Colonic mucosa (tissue), 4 donors: ENCODE measurements at places on chromosomes 1 and 21.

DNA sequence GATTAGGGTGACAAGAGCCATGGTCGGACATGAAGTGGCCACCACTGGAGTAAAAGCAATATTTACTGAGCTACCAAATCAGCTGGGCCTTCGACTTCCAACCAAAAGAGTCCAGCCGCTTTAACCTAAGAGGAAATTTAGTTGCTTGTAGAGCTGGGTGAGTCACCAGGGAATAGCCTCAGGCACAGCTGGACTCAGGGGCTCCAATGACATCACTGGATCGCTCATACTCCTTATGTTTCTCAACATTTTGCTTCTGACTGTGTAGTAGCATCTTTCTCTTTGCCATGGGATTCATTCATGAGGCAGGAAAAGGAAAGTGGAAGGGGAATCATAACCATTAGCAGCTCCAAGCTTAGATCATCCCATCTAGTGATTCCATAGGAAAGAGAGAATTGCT is 664.4 kb downstream of the MATN1 start:
- DNase-seq: no peak

DNA sequence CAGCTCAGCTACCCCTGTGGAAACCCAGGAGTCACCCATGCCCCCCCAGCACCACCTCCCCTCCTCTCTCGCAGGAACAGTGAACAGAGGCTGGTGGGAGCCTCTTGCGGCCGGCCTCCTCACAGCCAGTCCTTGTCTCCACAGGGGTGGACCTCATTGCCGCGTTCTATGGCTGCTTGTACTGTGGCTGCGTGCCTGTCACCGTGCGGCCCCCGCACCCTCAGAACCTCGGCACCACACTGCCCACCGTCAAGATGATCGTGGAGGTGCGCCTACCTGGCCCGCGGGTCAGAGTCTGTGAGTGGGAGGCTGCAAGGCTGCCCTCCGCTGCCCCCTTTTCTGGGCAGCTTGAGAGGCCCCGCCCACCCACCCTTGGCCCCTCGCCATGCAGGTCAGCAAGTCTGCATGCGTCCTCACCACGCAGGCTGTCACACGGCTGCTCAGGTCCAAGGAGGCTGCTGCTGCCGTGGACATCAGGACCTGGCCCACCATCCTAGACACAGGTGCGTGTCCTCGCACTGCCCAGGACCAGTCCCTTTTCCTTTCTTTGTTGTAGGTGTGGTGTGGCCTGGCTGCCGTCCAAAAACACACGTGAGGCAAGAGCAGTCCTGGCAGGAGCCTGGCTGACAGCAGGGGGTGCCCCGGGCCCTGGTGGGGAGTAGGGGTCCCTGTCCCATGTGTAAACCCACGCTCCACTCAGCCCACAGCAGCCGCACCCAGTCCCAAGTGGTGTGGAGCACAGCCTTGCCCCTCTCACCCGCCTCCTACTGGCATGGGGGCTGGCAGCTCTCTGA is 50.3 kb downstream of the S100B start:
- DNase-seq: no peak

DNA sequence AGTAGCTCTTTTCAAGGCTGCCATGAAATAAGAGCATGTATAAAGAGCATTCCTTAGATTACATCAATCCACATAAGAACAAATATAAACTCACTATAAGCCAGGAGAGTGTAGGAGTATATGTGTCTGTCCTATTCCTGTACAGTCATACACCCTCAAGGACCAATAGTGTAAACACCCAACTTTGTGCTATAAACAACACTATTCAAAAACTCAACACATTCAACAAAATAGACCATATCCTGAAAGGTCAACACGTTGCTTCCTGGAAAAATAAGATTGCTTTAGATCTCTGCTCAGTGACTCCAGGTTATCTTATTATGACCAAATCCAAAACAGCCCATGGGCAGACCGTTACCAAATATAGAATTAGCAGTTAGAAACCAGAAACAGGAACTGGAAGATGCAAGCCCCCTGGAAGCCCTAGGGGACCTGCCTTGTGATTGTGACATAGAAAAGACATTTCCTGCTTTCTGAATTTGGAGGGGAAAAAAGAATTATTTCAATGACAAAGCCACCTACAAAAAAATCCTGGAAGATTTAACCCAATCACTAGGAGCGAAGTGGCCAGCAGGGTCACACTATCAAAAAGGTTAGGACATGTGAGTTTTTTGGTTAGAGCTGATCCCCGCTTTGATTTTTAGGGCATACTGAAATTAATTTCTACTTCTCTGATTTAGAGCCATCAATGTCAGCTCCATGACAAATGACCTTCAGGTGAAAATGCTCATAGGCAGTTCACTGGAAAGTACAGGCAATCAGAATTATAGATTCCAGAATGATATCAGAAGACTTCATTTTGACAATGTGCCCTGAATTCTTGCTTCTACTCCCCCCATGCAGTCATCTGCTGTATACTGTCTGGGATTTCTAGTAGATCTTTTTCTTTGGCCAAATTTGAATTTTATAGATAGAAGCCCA is 59.9 kb downstream of the LRRC8C start:
- no peak for DNase-seq

- DNase-seq: no peak
Measured at GRCh38 chr1:234779160-234779538, 169.2 kb upstream of the IRF2BP2 start.

GRCh38 chr1:181318858-181319235 is 164.5 kb upstream of the CACNA1E start:
- no peak for DNase-seq

- DNase-seq: no peak
Measured at GRCh38 chr1:206551986-206552326, 44.6 kb downstream of the RASSF5 start.

GRCh38 chr1:39352881-39353280 is 138.6 kb upstream of the BMP8A start:
- DNase-seq: no peak

DNA sequence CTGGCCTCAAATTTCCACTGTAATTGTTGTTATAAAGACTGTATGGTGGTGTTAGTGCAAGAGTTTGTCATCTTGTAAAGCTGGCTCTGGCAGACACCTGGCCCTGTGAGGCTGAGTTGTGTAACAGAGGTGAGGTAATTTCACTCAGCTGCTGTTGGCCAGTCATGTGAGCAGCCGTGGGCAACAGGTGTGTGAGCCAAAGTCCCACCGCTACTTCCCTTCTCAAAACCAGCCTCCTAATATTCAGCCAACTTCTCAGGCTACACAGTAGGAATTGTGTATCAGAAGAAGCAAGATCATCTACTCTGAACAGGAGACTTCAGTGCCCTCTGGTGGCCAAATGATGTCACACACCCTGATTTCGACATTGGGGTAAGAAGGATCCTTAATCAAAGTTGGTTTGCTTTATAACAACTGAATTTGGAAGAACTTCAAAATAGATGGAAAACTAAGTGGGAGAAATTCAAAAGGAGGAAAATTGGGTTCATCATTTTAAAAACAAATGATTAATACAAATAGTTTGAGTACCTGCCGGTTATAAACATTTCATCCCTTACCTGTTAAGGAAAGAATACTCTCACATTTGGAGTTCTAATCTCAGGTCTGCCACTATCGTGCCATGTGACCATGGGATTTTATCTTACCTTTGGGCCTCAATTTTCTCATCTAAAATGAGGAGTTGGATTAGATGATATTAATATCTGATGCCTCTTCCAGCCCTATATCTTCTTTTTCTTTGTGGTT is 2.6 kb upstream of the CREG1 start:
- DNase-seq: peak; percentile 81

DNA sequence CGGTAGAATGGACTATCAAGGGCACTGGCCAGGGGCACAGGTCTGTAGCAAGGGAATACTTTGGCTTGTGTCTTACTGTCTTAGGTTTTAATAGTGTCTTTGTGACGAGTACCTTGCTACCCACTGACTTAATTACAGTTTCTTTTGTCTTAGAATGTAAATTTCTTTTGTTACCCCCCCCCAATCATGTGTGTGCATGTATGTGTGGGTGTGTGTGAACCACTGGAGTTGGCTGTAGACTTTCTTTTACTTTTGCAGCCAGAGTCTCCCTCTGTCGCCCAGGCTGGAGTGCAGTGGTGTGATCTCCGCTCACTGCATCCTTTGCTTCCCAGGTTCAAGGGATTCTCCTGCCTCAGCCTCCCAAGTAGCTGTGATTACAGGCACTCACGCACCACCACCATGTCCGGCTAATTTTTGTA is 61.8 kb upstream of the CLDN14 start:
- no peak for DNase-seq

DNA sequence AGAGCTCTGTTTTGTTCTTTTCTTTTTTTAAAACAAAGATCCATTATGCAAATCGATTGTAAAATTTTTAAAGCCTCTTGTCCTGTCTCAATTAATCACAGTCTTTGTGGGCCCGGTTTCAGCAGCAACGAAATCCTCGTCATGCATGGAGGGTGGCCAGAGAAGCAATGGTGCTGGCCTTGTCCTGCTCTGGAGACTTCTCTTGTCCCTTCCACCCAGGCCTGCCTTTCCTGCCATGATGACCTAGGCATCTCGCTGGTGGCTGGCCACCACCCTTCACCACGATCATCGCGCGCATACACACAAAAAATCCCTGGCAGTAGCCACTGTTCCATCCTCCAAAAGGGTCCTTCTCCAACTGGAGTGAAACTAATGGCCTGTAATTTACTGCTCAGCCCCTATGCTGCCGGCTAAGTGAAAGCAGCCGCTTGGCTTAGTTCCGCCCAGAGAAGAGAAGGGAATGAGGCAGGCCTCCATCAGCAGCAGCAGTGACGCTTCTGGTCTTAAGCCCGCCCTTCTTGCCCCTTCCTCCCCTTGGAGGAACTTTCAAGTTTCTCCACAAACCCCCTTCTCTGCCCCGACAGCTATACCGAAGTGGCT is 309.5 kb downstream of the NPHP4 start:
- DNase-seq: no peak

GRCh38 chr21:41207401-41208375 is 39.7 kb downstream of the BACE2 start:
- DNase-seq: peak; percentile 40

DNA sequence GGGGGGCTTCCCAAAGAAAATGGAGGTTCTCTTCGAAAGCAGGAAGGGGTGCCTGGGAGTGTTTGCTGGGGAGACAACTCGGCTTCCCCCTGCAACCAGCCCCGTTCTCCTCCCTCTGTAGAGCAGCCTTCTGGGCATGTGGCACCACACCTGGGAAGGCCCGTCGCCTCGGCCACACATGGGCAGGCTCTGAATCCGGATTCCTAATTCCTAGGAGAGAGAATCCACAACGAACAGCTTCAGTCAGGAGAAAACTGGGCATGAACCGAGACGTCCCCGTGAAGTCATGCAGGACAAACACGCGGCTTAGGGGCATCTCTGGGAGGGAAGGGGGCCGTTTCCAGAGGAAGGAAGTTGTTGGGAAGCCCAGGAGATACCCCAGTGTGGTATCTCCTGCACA is 224.5 kb downstream of the KAZN start:
- no peak for DNase-seq

DNA sequence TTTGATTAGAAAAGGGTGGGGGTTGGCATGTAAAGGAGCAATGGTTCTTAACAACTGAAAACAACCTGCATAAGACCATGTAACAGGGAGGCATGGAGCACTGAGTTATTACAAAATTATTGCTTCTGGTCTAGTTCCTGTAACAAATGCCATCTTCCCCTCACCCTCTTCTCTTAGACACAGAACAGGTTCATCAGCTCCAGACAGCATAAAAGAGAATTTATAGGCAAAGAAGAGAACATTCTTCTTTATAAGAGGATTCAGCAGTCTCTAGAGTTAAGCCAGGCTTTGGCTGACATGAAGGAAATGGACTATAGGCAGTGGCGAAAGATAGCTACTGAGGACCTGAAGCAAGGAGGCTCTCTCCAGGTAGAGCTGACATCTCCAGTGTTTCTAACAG is 38.9 kb downstream of the RGSL1 start:
- no peak for DNase-seq

DNA sequence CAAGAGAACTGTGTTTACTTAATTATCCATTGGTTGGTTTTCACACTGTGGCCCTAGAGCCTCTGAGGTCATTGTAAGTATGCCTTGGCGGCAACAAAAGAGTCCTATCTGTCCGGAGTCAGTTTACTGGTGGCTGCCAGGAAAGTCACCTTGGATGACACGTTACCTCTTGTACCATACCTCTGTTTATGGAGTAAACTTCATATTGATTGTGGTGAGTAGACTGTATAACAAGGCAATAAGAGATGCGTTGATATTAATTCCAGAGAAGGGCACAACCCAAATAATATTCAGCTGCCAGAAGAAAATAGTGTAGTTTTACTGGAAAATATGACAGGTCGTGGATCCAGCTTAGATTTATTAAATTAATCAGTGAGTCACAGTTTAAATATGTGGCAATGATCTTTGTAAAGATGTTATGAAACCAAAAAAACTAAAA is 20.4 kb upstream of the KIF14 start:
- DNase-seq: no peak

GRCh38 chr1:53672243-53672642 is 66.7 kb downstream of the GLIS1 start:
- DNase-seq: no peak

GRCh38 chr1:148308832-148309458 is 156.9 kb upstream of the NBPF11 start:
- DNase-seq: no peak

GRCh38 chr1:53376742-53377437 is 49.0 kb upstream of the LRP8 start:
- DNase-seq: peak; percentile 5

GRCh38 chr1:10192263-10192662 is 18.1 kb upstream of the KIF1B start:
- DNase-seq: no peak

GRCh38 chr1:109892561-109893368 is 17.9 kb upstream of the CSF1 start:
- DNase-seq: no peak

- DNase-seq: no peak
Measured at GRCh38 chr1:157849229-157849875, 7.7 kb upstream of the CD5L start.

GRCh38 chr1:153150846-153151245 is at the start of gene SPRR2G:
Gene SPRR2G (minus strand): TSS chr1:153150890. CDS start chr1:153150110, 780 bp downstream.
- no peak for DNase-seq

DNA sequence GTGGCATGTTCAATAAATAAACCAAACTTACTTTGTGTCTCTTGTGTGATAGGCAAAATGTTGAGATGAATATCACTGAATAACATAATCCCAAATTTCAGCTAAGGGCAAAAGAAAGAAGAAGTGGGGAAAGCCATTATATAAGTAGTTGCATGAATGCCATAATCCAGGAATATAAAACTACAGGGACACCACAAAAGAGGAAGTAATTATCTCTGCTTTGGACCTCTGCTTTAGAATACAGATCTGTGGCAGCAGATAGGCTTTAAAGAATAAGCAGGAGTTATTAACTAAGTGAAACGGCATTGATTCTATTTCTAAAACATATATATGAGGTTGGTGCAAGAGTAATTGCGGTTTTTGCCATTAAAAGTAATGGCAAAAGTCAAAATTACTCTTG is 288.5 kb upstream of the SNX7 start:
- DNase-seq: no peak

GRCh38 chr1:240768979-240769378 is 157.0 kb upstream of the GREM2 start:
- DNase-seq: no peak

- no peak for DNase-seq
Measured at GRCh38 chr1:43438006-43438405, 15.7 kb downstream of the HYI start.

- DNase-seq: peak; percentile 29
Measured at GRCh38 chr1:212916481-212917133, 33.7 kb upstream of the VASH2 start.
